ENCODE measurements at places on chromosomes 3 and 15.

GRCh38 chr3:32176989-32177701 lies 61.3 kb upstream of the CMTM8 start:
- peak; percentile 76 for DNase-seq

GRCh38 chr15:71312194-71312708 lies 197.0 kb downstream of the THSD4 start:
- DNase-seq, result no peak

- DNase-seq, result peak; percentile 51
These were observed 688 bp downstream of the SETD5 start for GRCh38 chr3:9397906-9398699.

GRCh38 chr3:195612075-195612800 lies 28.5 kb upstream of the APOD start:
- no peak for DNase-seq

All from ELR (cell line).